ENCODE measurements at places on chromosomes 5 and 9.

- peak; percentile 76 for DNase-seq
These were observed 7.9 kb downstream of the TRMT10B start for GRCh38 chr9:37761511-37761910.

- no peak for DNase-seq
These were observed 109.3 kb downstream of the HSD17B3 start for GRCh38 chr9:96192710-96193109.

GRCh38 chr5:36402512-36402906 lies 100.8 kb upstream of the RANBP3L start:
- DNase-seq, result no peak

DNA sequence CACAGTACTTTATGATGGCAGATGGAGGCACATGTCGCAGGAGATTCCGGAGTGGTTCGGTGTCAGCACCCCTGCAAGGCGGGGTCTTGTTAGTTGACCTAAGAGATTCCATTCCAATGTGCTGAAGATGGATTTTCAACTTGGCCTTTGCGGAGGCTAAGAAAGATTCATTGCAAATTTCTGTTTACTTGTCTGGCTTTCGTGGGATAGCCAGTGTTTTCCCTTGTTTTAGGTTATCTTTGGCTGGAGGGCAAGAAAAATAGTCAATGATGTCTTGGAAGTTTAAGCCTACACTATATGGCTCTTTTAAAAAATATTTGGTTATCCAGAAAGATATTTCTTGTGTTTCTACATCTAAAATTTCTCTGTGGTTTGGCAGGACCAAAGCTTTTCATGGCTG lies 123.6 kb upstream of the PTCH1 start:
- DNase-seq, result no peak

- no peak for DNase-seq
These were observed 109.4 kb downstream of the CMYA5 start for GRCh38 chr5:79798893-79799590.

DNA sequence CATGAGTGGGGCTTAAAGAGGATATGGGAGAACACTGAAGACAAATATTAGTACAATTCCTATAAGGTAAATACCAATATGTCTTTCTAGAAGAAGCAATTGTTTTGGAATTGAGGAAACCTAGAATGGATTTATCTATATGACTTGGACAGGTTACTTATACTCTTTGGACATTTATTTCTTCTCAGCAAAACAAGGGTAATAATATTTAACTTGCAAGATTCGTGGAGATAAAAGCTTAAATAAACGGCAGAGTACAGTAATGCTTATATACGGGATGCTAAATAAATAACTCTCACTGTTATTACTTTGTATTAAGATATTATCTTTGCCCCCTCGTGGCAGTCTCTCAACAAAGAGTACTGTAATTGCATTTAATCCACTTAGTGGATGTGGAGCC lies 8.6 kb downstream of the DMRTA1 start:
- no peak for DNase-seq

DNA sequence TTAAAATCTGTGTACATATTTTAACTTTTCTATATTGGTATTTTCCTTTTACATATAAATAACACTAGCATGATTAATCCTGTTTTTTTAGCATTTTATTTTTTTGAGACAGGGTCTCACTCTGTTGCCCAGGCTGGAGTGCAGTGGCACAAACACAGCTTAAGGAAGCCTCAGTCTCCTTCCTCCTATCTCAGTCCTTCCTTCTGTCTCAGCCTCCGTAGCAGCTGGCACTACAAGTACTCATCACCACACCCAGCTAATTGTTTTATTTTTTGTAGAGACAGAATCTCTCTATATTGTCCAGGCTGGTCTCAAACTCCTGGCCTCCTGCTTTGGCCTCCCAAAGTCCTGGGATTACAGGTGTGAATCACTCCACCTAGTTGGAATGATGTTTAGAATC lies 1.5 kb upstream of the C5orf24 start:
- DNase-seq, result no peak

DNA sequence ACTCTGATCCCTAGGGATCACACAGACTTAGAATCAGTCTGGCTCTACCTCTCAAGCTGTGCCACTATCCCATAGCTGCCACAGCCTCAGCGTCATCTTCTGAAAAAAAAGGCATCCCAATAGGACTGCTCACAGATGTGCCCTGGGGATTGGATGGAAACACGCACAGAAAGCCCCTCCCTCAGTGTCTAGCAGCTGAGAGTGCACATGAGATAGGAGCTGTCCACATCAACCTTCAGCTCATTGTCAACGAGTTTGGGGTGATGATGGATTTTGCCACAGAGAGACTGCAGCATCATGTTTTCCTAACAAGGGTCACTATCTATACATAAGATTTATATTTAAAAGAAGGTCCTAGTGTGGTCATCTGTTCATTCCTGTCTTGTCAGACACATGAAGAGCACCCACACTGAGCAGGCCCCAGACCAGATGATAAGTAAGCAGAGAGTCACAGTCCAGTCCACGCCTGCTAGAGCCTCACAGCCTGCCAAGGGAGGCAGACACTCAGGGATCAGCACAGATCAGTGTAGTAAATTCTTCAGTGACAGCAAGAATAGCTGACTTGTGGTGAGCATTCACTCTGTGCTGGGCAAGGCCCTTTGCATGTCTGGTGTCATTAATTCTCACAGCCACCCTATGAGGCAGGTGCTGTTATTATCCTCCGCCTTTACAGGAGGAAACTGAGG lies 25.8 kb downstream of the AFAP1L1 start:
- no peak for DNase-seq

DNA sequence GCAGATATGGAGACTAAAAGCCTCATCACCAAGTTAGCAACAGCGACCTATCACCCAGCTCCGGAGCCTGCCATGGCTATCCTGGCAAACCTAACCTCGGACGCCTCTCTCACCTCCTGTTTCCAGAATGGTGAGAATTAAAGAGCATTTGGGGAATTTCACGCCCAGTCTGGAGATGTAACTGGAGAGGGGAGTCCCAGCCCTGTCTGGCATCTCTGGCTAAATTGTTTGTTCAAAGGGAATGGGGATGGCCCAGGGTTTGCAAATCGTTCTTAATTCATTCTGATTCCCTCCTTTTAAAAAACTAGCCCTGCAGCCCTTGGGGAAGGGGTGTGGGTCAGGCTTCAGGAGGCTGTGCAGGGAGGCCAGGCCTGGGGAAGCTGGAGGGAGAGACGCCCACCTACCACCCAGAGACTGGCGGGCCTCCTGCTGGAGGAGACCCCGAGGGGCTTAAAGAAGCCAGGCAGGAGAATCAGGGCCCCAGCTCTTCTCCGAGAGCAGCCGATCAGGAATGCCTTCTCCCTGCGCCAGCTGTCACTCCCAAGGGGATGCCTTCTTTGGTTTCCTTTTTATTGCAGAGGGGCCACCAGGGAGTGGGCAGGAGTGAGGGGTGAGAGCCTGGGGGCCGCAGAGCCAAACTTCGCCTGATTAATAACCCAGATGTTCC lies 964 bp upstream of the COL5A1 start:
- DNase-seq, result no peak

DNA sequence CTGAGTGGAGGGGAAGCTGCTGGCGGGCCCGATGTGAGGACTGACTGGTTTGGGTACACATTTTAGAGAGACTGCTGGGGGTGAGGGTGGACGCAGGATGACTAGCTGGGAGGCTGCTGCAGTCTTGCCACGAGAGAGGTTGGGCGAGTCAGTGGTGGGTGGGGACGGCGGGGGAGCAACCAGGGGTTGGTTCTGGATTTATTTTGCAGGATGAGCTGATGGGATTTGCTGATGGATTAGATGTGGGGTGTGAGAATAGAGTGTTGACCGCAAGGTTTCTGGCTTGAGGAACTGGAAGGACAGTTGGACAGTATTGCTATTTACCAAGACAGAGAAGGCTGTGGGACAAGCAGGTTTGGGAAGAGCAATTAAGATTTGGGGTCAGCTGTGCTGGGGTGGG lies 5.8 kb upstream of the NDST1 start:
- DNase-seq, result no peak

GRCh38 chr5:107743373-107744000 lies 72.8 kb upstream of the EFNA5 start:
- peak; percentile 80 for DNase-seq

- no peak for DNase-seq
These were observed 141.4 kb downstream of the MED10 start for GRCh38 chr5:6236858-6237481.

DNA sequence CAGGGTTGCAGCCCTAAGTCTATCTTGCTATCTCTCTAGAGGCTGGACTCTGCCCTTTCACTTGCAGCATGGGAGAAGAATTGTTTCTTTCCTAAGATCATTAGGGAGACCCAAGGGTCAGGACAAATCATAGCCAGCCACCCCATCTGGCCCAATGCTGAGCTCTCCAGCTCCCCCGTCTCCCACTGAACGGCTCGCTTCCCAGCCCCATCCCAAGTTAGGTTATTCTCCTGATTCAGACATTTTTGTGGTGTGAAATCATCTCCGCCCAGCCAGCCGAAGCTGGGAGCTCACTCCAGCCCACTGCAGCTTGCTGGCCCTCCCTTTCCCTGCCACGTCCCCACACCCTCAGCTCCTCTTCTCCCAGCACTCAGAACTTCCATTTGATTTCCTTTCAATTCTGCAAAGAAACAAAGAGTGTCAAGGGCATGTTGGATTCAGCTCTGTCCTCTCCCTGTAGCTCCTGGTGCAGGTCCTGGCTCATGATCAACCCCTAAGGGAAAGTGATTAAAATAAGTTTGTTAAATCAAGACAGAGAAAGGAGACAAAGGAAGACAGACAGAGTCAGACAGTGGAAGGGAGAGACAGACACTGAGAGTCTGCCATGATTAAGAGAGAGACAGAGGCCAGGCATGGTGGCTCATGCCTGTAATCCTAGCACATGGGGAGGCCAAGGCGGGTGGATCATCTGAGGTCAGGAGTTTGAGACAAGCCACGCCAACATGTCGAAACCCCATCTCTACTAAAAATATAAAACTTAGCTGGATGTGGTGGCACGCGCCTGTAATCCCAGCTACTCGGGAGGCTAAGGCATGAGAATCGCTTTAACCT lies 12.6 kb upstream of the SPARC start:
- peak; percentile 100 for DNase-seq

- no peak for DNase-seq
These were observed 2.7 kb upstream of the RAPGEF6 start for GRCh38 chr5:131637694-131638093.

DNA sequence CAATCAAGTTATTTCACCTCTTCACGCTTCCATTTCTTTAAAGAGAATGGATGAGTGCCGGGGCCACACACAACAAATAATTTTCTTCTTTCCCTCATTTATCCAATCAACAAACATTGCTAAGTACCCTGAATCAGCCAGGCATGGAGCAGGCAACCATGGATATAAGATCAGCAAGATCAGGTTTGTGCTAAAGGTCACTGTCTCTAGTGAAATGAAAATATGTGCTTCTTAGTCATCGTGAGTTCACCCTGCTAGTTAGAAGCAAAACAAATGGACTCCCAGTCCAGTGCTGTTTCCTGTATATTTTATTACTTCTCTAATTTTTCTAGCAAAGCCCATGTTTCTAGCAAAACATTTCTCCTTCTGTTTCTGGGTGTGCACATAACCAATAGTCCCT lies 629.2 kb downstream of the BNC2 start:
- DNase-seq, result peak; percentile 77

DNA sequence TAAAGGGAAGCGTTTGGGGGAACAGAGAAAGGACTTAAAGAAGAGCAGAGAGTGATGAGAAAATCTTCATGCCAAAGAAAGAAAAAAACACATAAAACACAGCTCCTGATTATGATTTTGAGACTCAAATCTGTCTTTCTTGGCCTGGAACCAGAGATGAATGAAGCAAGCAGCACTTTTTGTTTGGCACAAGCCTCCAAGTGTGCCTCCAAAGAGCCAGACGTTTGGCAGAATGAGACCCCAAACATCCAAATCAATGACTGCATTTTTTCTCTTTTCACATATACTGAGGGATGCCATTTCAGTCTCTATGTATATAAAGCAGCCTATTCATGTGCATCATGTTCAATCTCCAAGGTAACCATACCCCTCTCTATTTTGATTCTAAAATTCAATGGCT lies 424.2 kb downstream of the TUSC1 start:
- DNase-seq, result no peak

DNA sequence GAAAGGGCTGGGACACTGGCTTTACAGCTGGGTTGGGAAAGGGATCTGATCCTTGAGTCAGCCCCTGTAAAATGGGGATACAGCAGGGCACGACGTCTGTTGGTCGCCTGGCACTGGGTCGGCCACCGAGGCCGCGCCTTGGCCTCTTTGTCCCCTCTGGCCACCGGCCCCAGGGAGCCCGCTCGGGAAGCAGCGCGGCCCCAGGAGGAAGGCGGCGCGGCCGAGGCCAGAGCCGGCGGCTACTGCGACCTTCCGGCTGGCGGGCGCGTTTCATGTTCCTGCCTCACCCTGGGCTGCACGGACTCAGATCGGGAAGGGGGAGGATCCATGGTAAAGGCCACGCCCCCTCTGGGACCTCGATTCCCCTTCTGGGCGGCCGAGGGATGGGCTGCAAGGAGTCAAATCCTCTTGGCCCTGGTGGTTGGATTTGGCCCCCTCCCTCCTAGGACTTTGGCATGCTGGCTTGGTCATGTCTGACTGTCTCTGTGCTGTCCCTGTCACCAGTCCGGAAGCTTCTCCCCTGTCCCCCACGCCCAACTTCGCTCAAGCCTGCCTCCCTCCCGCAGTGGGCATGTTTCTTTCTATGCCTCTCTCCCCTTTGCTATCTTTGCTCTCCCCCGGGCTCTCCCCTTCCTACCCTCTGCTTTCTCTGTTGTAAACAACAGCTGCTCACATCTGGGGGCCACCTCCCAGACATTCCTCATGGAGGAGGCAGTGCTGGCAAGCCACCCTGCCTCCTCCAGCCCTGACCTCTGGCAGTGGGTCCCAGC lies 25.8 kb downstream of the FPGS start:
- peak; percentile 72 for DNase-seq

DNA sequence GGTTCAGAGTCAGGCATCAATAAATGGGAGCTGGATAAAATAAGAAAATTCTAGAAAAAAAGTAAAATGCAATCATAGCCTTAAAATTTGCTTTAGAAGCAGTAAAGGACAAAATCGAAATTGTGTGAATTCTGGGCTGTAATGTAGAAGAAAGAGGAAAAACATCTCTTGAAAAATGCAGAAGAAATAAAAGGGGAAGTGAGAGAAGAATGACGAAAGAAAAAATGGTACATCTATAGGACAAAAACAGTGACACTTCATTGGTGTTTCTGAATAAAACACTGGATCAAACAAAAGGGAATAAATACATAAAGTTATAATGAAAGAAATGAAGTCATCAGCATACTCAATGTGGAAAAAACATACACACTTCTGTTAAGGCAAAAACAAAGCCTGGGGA lies 642.3 kb downstream of the ACTL7B start:
- no peak for DNase-seq

DNA sequence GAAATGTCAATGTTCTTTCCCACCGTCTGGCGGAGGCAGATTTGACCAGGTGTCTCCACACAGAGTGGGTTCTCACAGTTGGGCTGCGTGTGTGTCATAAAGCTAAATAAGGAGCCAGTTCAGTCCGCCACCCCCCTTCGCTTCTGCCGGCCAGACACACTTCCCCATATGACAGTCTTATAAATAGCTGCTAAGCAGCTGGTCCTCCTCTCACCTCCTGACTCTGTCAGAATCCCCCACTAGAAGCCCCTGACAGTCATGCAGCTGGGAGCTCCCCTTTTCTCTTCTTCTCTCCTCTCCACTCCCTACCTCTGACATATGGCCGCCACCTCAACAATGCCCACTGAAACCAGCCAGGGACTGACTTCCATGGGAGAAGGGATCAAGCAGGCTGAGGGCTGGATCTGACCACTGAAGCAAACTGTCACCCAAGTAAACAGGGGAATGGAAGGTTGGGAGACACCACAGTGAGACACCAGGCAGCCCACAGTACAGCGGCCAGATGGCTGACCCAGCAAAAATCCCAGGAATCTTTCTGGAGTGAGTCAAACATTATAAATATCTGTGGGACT lies 141.9 kb upstream of the EFNA5 start:
- peak; percentile 82 for DNase-seq
